CD4-positive, alpha-beta T cell treated with Interleukin-6 at 100 ng/mL for 8 hours (primary cell): ENCODE measurements at places on chromosomes 12 and 14.

- DNase-seq: no peak
Measured at GRCh38 chr14:93316716-93317115, 16.1 kb downstream of the BTBD7 start.

DNA sequence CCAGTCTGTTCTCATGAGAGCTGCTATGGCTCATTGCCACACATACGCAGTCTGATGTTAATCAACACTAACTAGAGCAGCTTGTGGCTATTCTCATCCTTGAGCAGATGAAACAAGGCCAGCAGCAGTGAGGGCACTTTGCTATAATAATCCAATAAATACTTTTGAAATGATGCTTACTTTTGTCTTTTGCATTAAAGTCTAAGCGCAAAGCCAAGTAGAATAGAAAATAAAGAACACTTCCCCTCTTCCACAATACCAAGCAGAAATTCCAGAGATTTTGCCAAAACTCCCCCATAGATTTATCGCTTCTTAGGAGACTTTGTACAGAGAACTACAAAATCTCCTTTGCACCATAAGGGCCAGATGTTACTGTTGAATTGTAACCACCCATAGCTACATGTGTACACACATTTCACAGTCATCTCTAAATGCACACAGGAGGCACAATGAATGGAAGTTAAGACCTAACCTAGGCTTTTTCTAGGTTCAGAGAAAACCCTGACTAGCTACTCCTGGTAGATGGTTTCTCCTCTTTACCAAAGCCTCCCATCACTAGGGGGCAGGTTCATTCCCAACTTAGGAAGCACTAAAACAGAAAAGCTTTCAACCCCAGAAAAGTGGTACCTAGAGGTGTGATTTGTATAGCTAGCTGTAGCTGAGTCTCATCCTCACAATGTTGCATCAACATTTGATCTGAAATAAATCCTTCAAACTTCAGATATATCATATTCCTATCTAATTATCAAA lies 119.3 kb downstream of the HMGA2 start:
- no peak for DNase-seq

DNA sequence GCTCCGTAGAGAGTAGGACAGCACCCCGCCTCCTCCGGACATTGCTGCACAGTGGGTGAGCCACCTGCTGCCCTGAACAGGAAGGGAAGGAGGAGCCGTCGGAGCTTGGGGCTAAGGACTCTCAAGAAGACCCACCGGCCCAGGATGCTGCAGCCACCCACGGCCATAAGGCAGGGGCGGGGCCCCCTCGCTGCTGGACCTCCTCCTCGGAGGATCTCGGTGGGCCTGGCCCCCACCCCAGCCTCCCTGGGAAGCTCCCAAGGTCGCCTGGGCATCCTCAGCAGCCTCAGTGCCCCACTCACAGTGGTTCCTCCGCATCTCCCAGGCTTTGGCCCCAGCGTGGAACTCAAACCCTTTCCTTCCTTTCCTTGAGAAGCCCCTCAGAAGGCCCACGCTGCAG lies 68.6 kb upstream of the DIO3 start:
- no peak for DNase-seq

- DNase-seq: no peak
Measured at GRCh38 chr12:23169012-23169695, 544.2 kb downstream of the ETNK1 start.

DNA sequence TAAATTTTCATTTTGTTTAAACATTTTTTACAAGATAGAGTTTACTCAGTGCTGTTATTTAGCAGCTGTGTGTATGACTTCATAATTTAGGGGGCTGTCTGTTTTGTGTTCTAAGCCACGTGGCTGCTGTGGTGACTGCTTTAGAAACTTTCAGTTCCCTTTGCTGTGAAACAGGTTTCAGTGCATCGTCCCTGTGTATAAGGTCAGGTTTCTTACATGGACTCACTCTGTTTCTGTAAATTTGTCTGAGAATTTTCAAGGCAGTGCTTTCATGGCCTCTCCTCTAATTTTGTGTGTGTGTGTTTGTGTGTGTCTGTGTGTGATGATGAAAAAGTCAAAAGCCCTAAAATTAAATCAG lies 32.4 kb downstream of the BICD1 start:
- no peak for DNase-seq

GRCh38 chr12:2456813-2457186 lies 338.0 kb upstream of the FKBP4 start:
- no peak for DNase-seq

DNA sequence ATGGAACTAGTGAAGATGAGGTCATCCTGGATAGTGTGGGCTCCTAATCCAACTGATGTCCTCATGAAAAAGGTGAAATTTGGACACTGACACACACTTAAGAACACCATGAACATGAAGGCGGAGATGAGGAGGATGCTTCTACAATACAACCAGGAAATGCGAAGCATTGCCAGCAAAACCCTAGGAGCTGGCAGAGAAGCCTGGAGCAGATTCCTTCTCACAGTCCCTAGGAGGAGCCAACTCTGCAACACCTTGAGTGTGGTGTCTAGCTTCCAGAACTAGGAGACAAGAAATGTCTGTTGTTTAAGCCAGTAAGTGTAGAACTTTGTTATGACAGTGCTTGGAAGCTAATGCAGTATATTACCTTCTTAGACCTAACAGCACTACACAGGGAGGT lies 191.9 kb upstream of the PWP1 start:
- DNase-seq: no peak

DNA sequence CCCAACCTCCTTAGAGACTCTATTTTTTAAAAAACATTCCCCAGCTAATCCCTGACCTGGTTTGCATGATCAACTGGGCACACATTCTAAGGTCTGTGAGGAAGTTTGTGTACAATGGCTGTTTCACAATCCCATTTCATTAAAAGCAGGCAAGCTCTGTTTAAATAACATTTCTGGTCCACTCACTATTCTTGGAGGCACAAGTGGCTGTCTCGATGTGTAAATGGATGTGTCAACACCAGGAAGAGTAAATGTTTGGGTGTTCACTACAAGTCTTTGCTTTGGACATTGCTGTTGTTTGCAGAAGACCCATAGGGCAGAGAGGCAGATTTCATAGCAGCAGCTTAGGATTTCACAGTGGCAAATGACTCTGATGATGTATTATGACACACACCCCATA lies 98.3 kb downstream of the PDZRN4 start:
- DNase-seq: no peak

- DNase-seq: peak; percentile 12
Measured at GRCh38 chr12:100141998-100142850, 450 bp downstream of the BLTP3B start.

DNA sequence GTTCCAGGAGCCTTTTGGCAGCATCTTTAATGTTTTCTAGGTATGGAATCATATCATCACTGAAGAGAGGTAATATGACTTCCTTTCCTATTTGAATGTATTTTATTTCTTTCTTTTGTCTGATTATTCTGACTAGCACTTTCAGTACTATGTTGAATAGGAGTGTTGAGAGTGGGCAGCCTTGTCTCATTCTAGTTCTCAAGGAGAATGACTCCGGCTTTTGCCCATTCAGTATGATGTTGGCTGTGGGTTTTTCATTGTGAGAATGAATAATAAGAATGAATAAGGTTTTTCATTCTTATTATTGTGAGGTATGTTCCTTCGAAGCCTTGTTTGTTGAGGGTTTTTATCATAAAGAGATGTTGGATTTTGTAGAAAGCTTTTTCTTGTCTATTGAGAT lies 98.9 kb downstream of the GPHN start:
- no peak for DNase-seq

DNA sequence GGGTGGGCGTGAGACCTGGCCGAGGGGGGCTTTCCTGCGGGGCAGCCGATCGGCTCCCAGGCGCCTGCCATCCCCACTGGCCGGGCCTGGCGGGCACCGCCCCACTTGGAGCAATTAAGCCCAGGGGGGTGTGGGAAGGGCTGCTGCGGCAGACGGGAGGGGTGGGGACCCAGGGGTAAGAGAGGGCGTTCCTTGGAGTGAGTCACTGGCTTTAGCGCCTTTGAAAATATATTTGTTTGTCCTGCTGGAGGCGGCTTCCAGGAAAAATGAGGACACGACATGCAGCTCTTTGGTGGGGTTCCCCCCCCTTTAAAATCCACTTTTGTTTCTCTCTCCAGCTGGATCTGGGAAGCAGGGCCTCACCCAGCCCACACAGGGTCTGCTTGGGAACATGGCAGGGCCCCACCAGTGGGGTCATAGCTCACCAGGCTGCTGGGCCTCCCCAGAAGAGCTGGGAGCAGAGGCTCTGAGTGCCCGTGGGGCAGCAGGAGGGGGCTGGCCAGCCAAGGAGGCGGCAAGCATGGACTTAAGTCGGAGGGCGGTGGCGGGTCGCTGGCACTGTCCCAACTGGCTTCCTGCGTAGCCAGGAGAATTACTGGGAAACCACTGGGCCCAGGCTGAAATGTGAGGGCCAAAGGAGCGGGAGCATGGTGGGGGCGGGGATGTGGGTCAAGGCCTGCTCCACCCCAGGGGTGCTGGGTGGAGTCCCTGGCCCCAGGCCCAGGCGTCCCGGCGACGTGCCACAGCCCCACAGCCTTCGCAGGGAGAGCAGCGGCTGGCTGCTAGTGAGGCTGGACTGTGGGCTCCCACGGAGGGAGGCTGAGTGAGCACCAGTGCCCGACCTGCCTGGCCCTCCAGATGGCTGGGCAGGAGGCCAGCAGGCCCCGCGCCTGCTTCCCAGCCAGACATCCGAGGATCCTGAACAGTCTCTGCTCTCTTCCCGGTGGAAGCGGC lies 128.0 kb downstream of the RFLNA start:
- DNase-seq: no peak

GRCh38 chr14:23301969-23302289 lies 730 bp downstream of the PPP1R3E start:
- DNase-seq: no peak

DNA sequence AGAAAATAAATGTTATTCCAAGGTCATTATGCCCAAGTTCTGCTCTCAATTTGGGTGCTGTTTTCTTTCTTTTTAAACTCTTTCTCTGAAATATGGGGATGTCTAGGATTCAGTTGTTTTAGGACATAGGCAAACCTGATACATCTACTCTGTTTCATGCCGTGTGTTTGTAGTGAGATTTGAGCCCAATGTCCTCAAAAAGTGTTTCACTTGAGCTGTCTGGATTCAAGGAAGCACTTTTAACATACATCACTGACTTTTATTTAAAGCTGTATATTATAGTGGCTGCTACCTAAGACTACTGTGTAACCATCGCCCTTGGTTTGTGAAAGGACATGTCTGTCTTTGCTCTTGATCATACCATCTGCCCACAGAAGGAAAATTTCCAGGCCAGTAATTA lies 709.3 kb upstream of the STXBP6 start:
- no peak for DNase-seq

GRCh38 chr12:57548013-57548315 lies 972 bp upstream of the DCTN2 start:
- DNase-seq: no peak

GRCh38 chr12:12396694-12397093 lies 39.8 kb downstream of the BORCS5 start:
- no peak for DNase-seq

DNA sequence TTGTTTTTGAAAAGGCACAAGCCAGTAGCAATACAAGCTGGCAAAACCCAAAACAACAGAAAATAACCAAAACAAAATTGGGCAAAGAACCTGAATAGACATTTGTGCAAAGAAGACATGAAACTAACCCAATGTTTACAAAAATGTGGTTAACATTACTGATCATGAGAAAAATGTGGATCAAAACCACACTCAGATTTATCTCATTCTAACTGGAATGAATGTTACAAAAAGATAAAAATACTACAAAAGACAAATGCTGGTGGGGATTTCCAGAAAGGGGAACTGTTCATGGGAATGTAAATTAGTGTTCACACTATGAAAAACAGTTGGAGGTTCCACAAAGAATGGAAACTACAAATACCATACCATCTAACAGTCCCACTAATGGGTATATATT lies 26.6 kb downstream of the ASCL4 start:
- no peak for DNase-seq

DNA sequence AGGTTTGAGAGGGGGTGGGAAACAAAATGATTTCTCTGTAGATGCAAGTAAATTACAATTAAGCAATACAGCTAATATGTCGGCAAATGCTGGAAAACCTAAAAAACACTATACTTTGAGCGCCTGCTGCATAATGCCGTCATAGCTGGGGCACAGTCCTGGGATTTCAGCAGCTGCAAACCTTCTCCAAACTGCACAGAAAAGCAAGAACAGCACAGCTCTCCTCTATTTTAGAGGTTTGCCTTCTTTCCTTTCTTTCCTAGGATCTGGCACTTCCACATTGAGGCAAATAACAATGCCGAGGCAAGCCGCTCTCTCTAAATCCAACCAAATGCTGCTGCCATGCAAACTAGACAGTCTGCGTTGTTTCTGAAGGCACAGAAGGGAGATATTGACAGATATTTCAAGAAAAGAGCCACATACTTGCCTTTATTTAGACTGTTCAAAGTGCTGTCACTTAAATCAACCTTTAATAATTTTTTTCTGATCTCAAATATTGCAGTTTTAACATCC lies 287.1 kb upstream of the G2E3 start:
- no peak for DNase-seq

GRCh38 chr14:63867933-63868921 lies 15.4 kb downstream of the SYNE2 start:
- DNase-seq: peak; percentile 31
